ENCODE measurements at places on chromosomes 16 and 17. TPM values are rescaled to one million over a fixed set of nuclear protein-coding genes. Genes with fewer than 3 reads are reported as not detected.
A peak's percentile ranks its signal among the peaks of the same experiment; 100 is the strongest.

The SMIM36 gene
- not detected for total RNA-seq

DNA sequence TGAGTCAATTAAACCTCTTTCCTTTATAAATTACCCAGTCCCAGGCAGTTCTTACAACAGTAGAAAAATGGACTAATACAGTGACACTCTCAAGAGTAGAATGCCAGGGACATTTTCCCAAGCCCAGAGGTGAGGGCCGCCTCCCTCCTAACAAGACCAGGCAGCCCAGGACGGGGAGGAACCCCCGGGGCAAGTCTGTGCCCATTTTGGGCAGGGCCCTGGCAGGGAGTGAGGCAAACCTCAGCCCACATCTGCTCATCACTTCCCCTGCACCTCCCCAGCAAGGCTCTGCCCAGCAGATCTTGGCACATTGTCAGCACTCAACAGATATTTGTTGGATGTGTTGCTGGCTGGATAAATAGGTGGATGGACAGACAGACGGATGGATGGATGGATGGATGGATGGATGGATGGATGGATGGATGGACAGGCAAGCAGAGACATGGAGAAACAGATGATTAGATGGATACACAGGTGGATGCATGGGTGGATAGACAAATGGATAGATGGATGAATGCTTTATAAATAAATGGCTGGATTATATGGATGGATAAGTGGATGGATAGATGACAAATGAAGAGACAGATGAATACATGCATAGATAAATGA is 271.3 kb downstream of the PARN start:
- no peak for DNase-seq
- H3K4me1 ChIP-seq = peaks cover 19% of the 10 kb centered on the region
- H3K36me3 ChIP-seq = no peaks in the 10 kb centered on the region
- H3K27me3 ChIP-seq = peaks cover 6% of the 10 kb centered on the region
- no peak overlapping the region for H3K27ac ChIP-seq

- no peaks in the 10 kb centered on the region for H3K4me1 ChIP-seq
- no peak for DNase-seq
- H3K27me3 ChIP-seq = no peaks in the 10 kb centered on the region
- H3K27ac ChIP-seq = no peak overlapping the region
- no peaks in the 10 kb centered on the region for H3K36me3 ChIP-seq
- H3K4me3 ChIP-seq = no peak overlapping the region
Measured at GRCh38 chr16:76756951-76757350, 434.0 kb upstream of the MON1B start.

DNA sequence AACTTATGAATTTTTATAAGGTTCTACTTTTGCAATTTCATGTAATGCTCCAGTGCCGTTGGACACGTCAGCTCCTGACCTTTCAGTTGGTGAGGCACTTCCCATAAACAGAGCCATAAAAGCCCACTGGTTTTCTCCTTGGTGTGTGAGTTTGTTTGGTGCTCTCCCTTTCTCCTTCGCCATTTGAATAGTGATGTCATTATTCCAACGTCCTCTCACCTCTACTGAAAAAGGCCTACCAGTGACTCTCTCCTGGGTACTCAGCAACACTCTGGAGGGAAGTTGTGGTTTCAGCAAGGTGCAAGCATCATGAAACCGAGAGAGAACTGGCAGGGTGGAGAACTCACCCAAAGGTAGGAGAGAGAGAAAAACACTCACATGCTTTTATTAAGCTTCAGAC is 29.6 kb upstream of the HNF1B start:
- H3K27me3 ChIP-seq = peaks cover 49% of the 10 kb centered on the region
- H3K4me3 ChIP-seq = no peak overlapping the region
- no peaks in the 10 kb centered on the region for H3K36me3 ChIP-seq
- H3K4me1 ChIP-seq = no peaks in the 10 kb centered on the region

- peak overlapping the region; percentile 36 for H3K27ac ChIP-seq
- H3K27me3 ChIP-seq = no peaks in the 10 kb centered on the region
- DNase-seq = peak; percentile 70
- peaks cover 5% of the 10 kb centered on the region for H3K4me1 ChIP-seq
Measured at GRCh38 chr17:65990593-65990992, 201.3 kb downstream of the CEP112 start.
